Esophagus squamous epithelium (tissue), 5 donors: ENCODE measurements at places on chromosomes 4 and X. TPM values are rescaled to one million over a fixed set of nuclear protein-coding genes. Genes with fewer than 3 reads are reported as not detected.

DNA sequence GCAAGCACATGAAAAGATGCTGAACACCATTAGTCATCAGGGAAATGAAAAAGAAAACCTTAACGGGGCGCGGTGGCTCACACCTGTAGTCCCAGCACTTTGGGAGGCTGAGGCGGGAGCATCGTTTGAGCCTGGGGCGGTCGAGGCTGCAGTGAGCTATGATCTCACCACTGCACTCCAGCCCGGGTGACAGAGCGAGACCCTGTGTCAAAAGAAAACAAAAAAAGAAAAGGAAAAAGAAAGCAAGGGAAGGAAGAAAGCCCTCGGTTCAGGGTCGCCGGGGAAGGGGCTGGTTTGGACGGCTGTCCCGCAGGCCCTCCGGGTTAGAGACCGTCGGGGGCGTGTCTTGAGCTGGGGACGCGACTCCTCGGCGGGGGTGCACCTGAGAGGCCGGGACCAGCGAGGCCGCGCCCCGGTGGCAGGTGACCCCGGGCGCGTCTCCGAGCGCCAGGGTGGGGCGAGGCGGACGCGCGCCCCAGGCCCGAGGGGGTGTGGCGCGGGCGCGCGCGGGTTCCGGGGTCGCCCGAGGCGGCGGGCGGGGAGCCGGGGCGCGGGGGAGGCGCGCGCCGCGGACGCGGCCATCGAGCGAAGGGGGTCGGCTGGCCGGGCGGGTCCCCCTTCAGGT is 478 bp upstream of the PLXNA3 start:
- DNase-seq = no peak

Gene HELT
- total RNA-seq = not detected

Gene ZNF595
- total RNA-seq = 9.1 TPM

- DNase-seq = no peak
Observed at GRCh38 chr4:41205854-41206460, 8.4 kb downstream of the APBB2 start.
